ENCODE measurements at places on chromosomes 11 and 22.

- DNase-seq = no peak
These were observed 26.1 kb downstream of the PTPRJ start for GRCh38 chr11:48006301-48006992.

- DNase-seq = no peak
These were observed 56.8 kb downstream of the IGLL5 start for GRCh38 chr22:22944268-22944985.

DNA sequence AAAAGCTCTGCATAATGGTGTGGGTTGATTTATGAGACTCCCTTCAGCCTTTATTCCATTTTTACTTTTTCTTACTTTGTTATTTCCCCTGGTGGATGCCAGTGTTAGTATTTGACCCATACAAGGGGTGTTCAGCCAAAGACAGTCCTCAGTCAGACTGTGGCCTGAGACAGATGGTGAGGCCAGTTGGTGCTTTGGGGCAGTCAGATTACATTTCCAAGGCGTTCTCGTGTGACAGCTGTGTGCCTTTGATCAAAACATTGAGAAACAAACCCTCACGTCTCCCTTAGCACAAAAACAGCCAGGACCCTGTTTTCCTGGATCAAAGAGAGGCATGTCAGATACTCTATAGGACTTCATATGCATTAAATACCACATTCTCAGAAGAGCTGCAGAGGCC is 31.3 kb upstream of the SLN start:
- no peak for DNase-seq

DNA sequence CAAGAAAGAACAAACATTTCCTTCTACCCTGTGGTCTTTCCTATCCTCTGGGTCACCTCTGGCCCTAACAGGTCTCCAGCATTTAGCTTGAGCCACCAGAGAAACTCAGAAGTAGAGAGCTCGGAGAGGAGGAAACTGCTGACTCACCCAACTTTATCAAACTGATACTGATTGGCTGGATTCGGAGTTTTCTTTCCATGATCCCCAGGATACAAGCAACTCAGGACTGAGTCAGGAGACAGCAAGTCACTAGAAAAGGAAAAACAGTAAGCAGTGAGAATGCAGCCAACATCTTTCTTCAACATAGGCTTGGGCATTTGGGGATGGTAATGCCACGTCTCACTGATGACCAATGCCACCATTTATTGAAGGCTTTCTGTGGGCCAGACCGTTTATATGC is 32.7 kb downstream of the THOC5 start:
- no peak for DNase-seq

DNA sequence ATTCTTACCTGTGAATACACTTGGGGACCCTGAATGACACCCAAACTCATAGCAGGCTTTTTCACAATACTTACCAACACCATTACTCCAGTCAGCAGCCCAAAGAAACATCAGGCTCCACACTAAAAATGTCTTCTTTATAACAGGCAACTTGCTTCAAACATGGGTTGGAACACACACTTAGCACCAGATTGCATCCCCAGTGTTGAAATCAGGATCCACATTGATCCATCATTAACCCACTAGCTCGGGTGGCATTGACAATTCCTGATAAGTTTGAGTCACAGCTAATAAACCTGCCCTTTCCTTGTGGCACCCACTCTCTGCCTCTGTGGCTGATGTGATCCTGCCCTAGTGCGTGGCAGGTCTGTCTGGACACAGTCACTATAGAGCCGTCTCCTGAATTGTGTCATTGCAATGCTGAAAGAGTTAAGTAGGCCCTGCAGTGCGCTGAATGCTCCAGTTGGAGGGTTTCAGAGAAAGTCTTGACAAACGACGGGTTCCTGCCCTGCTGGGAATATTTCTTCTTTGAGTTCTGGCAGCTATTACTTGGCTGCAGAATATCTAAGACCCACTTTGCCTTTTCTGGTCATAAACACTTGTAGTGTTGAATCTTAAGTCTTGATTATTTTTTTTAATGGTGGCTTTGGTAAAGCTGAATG is 19.6 kb upstream of the C11orf96 start:
- DNase-seq = no peak

GRCh38 chr11:96315476-96315875 is 27.5 kb downstream of the MAML2 start:
- DNase-seq = no peak

- no peak for DNase-seq
These were observed 12.6 kb upstream of the SPON1 start for GRCh38 chr11:13949876-13950275.

- no peak for DNase-seq
These were observed 78.3 kb upstream of the MYO18B start for GRCh38 chr22:25663654-25664053.

GRCh38 chr11:19161651-19162050 is 40.1 kb downstream of the CSRP3 start:
- DNase-seq = no peak

- peak; percentile 53 for DNase-seq
These were observed 10.9 kb downstream of the PIM3 start for GRCh38 chr22:49971232-49972162.

All from trophoblast cell (in vitro differentiated cells and primary cell).